NCI-H2171 treated with DMSO at 0.1 percent for 48 hours (cell line): ENCODE measurements at places on chromosomes 6 and 20.

- DNase-seq: peak; percentile 42
These were observed 20.6 kb upstream of the SGK2 start for GRCh38 chr20:43537921-43538877.

GRCh38 chr20:24842918-24843715, 106.0 kb upstream of the CST7 start:
- DNase-seq: no peak

DNA sequence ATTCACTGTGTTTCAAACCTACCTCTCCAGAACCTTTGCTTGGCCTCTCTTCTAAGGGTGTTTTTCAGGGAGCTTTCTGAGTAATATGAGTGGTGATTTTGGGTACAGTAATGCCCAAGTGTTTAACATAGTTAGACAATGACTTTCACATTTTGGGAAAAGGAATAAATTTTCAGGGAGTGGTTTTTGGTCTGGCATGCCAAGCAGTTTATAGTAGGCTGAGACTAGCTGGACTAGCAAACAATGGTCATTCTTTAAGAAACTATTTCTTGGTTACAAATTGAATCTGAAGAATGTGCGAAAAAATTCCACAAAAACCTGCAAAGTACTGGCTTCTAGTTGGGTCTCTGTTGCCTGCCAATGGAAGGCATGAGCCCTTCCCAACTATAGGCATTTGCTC, 15.4 kb downstream of the FNDC1 start:
- DNase-seq: no peak

DNA sequence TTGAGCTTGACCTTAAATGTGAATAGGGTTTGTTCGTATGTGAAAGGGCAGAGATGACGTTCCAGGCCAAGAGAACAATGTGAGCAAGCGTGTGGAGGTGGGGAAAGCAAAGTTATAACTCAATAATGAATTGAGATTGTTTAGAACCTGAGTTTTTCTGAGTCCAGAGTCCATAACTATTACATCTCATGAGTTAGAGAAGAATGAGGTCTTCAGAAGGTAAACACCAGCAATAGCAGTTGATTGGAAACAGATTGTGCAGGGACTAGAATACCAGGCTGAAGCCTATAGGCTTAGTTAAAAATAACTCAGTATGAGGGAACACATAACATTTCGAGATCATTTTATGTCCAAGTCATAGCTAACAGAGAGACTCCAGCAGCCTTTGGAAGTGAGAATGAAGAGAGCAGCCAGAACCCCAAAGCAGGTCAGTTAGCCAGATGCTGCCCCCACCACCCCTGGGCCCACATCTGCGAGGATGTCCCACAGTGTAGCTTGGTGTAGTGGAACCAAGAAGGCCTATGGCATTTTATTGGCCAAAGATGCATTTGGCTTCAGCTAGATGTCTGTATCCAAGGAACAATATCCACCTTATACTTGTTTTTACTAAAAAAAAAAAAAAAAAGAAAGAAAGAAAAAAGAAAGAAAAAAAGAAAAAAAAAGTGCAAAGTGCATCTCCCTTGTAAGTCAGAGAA, 121.7 kb downstream of the TNFRSF21 start:
- DNase-seq: no peak

- DNase-seq: no peak
These were observed 37.9 kb downstream of the SLC17A1 start for GRCh38 chr6:25793970-25794369.

GRCh38 chr6:15658181-15658744, 4.6 kb downstream of the DTNBP1 start:
- no peak for DNase-seq

GRCh38 chr6:89110284-89110683, 7.6 kb downstream of the SRSF12 start:
- no peak for DNase-seq

GRCh38 chr20:26216025-26216424, 519.4 kb upstream of the ZNF337 start:
- no peak for DNase-seq

- DNase-seq: no peak
These were observed 125.8 kb downstream of the MRPL14 start for GRCh38 chr6:44001318-44002066.

DNA sequence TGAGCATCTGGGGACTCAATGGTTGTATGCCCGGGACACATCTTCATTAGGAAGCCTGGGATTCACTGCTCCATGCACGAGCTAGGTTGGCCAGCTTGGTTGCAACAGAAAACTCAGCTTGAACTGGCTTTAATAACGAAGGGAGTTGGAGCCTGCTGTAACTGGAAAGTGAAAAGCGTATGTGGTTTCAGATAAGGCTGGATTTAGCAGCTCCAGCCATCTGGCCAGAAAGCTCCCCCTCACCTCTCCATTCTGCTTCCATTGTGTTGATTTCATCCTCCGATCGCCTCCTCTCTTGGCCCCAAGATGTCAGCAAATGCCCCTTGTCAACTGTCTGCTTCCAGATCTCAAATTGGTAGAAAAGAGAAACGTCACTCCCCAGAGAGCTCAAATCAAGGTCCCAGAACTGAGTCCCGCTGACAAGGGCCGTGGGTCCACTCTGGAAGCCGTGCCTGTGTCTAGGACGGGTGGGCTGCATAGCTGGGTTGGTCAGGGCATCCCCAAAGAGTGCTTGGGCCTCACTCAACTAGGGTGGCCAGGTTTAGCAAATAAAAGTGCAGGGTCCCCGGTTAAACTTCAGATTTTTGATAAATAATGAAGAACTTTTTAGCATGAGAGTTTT, 117.0 kb upstream of the PMEPA1 start:
- DNase-seq: no peak

- no peak for DNase-seq
These were observed 46.7 kb upstream of the FNDC1 start for GRCh38 chr6:159122453-159122852.

GRCh38 chr6:130713144-130713543, 114.1 kb upstream of the SMLR1 start:
- no peak for DNase-seq

- no peak for DNase-seq
These were observed 760 bp upstream of the IBTK start for GRCh38 chr6:82248273-82248735.

DNA sequence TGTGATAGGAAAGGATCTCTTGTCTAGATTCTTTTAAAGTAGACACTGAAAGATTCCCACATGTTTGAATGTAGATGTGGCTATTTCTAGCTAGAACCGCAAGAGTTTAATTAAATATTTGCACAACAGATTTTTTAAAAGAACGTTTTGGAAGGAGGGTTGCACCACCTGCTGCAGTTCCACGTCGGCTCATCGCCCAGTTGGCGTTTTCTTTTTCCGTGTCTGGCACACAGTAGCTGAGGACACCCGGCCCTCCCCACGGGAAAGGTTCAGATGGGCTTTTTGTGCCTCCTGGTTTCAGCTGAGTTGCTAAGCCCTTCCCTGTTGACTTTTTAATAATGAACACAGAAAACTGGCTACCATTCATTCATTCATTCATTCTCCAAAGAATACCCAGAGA, 41.8 kb upstream of the DOK5 start:
- DNase-seq: peak; percentile 29

DNA sequence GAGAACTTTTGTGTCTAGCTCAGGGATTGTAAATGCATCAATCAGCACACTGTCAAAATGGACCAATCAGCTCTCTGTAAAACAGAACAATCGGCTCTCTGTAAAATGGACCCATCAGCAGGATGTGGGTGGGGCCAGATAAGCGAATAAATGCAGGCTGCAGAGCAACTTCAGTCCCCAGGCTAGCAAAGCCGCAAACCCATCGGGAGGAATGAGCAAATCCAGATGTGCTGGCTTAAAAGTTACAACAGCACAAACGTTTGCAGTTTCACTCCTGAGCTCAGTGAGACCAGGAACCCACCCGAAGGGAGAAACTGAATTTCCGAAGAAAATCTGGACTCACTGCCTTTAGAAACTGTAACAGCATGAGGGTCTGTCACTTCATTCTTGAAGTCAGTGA, 21.9 kb upstream of the MBOAT1 start:
- DNase-seq: no peak

- no peak for DNase-seq
These were observed 669 bp downstream of the PDCD2 start for GRCh38 chr6:170583756-170584180.

DNA sequence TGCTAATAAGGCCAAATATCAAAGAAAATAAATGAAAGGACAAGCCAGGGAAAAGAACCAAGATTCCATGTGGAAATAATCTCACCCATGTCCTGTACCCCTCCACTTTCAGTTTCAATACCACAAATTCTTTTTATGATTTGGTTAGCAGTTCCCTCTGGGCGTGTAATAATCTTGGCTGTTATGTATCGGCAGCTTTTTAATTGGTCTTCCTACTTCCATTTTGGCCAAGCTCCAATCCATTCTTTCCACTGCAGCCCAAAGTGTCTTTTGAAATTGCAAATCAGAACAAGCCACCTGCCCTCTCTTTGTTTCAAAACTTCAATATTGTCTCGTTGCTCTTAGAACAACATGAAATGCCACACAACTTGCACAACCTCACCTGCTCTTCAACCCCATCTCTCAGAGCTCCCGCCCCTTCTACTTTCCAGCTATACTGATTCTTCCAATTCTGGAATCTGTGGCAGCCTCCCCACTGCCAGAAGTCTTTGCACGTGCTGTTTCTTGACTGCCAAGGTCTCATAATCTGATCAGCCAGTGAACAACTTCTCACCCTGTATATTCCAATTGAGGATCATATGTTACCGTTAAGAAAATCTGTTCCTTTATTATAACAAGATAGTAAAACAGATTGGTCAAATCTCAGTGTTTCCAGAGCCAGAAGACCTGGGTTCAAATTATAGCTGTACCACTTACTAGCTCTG, 354.5 kb downstream of the CBLN4 start:
- no peak for DNase-seq

DNA sequence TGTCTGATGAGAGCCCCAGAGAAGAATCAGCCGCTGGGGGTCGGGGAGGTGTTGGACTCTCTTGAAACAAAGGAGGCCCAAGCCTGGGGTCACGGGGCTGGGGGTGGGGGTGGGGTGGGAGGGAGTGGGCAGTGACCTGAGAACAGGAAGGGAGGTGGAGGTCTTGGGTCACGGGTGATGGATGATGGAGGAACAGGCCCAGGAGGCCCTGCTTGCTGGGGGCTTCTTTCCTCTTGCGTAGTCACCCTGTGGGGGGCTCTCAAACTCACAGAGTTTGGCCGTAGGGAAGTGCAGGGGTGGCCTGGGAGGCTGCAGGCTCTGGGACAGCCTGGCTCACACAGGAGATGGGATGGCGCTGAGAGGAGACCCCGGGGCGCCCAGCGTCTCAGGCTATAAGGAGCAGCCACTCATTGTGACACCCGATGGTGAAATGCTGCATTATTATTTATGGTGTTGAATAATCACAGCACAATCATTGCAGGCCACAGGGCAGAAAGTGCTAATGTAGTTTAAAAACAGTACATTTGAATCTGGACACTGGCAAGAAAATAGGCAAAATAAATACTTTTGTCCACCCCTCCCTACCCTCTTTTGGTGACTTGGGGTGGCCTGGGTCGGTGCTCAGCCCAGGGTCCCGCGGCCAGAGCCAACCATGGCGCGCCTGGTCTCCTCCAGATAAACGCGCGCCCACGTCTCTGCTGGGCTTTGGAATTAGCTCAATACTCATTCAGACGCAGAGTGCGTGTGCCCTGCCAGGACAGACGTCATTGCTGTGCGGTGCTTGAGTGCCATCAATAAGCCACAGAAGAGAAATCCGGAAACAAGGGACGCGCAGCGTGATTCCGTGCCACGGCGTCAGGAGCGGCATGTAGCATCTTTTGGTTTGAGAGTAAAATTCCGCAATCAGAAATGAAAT, 27.3 kb upstream of the BHLHE23 start:
- DNase-seq: no peak
